B cell (primary cell): ENCODE measurements at places on chromosomes 3 and 15. TPM values are rescaled to one million over a fixed set of nuclear protein-coding genes. Genes with fewer than 3 reads are reported as not detected.

GRCh38 chr15:67915461-67916374, 75.9 kb upstream of the RNU6-1 start:
- DNase-seq, result no peak
- H3K27me3 ChIP-seq, result no peaks in the 10 kb centered on the region
- no peak overlapping the region for H3K4me3 ChIP-seq
- no peak overlapping the region for H3K27ac ChIP-seq
- H3K4me1 ChIP-seq, result no peaks in the 10 kb centered on the region

DNA sequence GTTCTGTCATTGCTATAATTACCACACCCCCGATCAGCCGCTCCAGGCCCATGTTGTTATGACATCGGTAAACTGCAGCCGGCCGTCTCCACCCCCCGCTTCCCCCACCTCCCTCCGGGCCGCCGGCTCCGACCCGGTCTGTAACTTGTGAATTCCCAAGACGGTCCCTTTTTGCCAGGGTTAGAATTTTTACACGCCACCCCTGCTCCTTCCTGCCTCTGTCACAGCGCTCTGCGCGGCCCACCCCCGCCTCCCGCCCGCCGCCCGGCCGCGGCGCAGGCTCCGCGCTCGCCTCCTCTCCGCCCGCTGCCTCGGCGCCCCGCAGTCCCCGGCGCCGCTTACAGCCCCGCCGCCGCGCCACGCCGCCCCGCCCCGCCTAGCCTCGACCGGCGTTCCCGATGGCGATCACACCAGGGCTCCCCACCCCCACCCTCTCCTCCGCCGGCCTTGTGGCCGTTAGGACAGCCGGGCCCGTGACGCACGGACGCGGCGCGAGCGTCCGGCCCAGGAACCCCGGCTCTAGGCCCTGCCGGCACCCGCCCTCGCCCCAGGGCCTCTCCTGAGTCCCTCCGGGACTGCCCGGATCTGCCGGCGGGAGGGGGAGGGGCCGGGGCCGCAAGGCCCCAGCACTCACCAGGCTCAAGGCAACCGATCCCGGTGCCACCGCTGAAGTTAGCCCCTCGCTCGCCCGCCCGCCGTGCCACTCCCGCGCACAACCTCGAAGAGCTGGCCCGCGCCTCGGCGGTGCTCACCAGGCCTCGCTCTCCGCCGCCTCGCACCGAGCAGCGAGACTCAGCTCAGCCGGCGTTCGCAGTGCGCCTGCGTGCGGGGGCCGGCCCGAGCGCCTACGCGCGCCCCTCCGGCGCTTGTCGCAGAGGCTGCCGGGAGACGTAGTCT, at the start of gene KPNA1:
Gene KPNA1, minus strand, starts transcription at position 817 of the 897 bp plus-strand sequence. CDS start 18,374 bp downstream, outside the sequence.
- H3K4me1 ChIP-seq, result peaks cover 15% of the 10 kb centered on the region
- H3K4me3 ChIP-seq, result peak within 1 kb of the TSS; percentile 86
- DNase-seq, result peak; percentile 94
- peaks cover 1% of the 10 kb centered on the region for H3K36me3 ChIP-seq

The ZNF860 gene
- polyA plus RNA-seq, result 11.1 and 16.2 TPM in 2 replicates

GRCh38 chr3:102038477-102039142, 189.3 kb downstream of the NFKBIZ start:
- no peaks in the 10 kb centered on the region for H3K36me3 ChIP-seq
- peak; percentile 66 for DNase-seq
- H3K4me1 ChIP-seq, result peaks cover 34% of the 10 kb centered on the region
- H3K4me3 ChIP-seq, result no peak overlapping the region

- no peak overlapping the region for H3K4me3 ChIP-seq
- peaks cover 5% of the 10 kb centered on the region for H3K4me1 ChIP-seq
- H3K27me3 ChIP-seq, result no peaks in the 10 kb centered on the region
- DNase-seq, result no peak
- no peak overlapping the region for H3K27ac ChIP-seq
Observed at GRCh38 chr15:67548236-67548852, 5.8 kb downstream of the MAP2K5 start.

The IP6K2 gene
- polyA plus RNA-seq, result 132 and 158 TPM in 2 replicates

The STRA6 gene
- not detected in 2 replicates for polyA plus RNA-seq

DNA sequence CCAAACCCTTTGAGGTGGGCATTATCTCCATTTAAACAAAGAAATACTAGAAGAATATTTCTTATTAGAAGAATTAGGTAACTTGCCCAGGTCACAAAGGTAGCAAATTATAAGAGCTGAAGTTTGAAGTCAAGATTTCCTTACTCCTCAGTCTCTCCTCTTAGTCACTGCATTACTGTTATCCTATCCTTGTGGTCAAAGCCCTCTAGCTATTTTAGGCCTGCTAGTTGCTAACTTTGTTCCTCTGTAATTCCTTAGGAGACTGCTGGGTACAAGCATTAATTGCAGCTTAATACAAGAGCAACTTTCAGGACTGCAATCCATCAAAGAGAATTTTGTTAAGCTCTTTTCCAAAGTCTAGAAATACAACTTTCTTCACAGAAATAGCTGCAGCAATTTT, 528.2 kb downstream of the ZIC1 start:
- no peaks in the 10 kb centered on the region for H3K4me1 ChIP-seq
- no peaks in the 10 kb centered on the region for H3K36me3 ChIP-seq
- H3K27ac ChIP-seq, result no peak overlapping the region
- H3K4me3 ChIP-seq, result no peak overlapping the region
- H3K27me3 ChIP-seq, result no peaks in the 10 kb centered on the region

- DNase-seq, result no peak
- no peak overlapping the region for H3K27ac ChIP-seq
- H3K4me3 ChIP-seq, result no peak overlapping the region
- H3K4me1 ChIP-seq, result peaks cover 31% of the 10 kb centered on the region
- no peaks in the 10 kb centered on the region for H3K27me3 ChIP-seq
Observed at GRCh38 chr3:191378142-191378812, 48.0 kb upstream of the UTS2B start.

DNA sequence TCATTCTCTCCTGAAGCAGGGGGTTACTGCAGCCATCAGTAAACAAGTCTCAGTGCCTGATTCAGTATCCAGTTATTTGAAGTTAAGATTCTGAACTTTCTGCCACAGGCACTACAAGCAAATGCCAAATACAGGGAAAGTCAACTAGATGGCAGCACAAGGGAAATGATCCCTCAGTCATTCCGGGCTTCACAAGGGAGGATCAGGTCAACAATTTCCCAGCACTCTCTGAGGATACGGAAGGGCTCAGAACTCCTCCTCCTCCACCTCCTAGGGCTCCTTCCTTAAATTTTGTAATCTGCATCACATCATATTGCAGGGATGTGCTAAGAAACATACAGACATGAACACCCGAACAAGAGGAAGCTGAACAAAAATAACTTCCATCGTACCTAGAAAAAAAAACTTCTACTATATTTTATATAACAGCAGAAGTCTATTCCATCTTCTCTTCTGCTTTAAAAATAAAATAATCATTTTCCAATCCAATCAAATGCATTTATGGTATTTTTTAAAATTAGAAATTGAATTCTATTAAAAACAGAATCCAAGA, 187.1 kb downstream of the FMN1 start:
- H3K27ac ChIP-seq, result no peak overlapping the region
- no peaks in the 10 kb centered on the region for H3K36me3 ChIP-seq
- H3K27me3 ChIP-seq, result peaks cover 3% of the 10 kb centered on the region
- no peaks in the 10 kb centered on the region for H3K4me1 ChIP-seq
- no peak for DNase-seq

DNA sequence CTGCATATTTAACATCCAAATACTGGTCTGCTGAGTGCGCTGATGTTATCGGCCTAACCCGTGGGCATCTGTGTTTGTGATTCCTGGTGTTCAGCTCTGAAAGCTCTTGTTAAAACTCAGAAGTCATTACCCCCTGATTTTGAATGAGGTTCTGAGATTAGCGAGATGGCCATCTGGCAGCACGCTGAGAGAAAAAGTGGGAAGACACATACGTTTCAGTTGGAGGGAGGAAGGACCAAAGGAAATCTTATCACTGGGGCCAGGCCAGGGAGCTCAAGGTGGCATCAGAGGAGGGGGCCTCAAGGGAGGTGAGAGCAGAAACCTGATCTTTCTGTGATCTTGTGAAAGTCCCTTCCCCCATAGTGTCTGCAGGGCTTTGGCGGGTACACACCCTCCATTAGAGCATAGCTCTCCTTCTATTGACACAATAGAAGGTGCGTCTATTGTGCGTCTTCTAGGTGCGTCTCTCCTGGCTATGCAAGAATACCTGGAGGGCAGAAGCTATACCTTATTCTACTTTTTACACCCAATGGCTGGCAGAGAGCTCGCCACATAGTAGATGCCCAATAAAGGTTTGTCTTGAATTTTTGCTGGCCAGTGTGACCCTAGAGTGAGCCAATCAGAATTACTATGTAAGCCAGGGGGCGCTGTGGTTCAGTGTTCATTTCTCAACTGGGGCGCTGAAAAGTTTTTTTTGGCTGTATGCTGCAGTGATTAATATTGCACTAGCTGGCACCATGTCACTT, 182.4 kb downstream of the SHQ1 start:
- H3K4me1 ChIP-seq, result no peaks in the 10 kb centered on the region
- no peaks in the 10 kb centered on the region for H3K27me3 ChIP-seq
- no peaks in the 10 kb centered on the region for H3K36me3 ChIP-seq
- H3K27ac ChIP-seq, result no peak overlapping the region
- DNase-seq, result peak; percentile 59
- H3K4me3 ChIP-seq, result no peak overlapping the region

- DNase-seq, result no peak
- no peaks in the 10 kb centered on the region for H3K27me3 ChIP-seq
- no peak overlapping the region for H3K4me3 ChIP-seq
- no peaks in the 10 kb centered on the region for H3K36me3 ChIP-seq
- no peak overlapping the region for H3K27ac ChIP-seq
Observed at GRCh38 chr15:72994534-72995177, 57.6 kb upstream of the NEO1 start.

The CTXN2 gene
- polyA plus RNA-seq, result not detected in 2 replicates

DNA sequence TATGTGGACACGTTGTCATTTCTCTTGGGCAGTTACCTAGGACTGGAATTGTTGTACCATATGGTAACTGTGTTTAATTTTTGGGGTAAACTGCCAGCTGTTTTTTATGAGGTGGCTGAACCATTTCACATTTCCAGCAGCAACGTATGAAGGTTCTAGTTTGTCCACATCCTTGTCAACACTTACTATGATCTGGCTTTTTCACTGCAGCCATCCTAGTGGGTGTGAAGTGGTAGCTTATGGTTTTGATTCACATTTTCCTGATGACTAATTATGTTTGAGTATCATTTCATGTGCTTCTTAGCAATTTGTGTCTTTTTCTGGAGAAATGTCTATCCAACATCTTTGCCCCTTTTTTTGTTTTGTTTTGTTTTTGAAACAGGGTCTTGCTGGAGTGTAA, 96.2 kb downstream of the VGLL4 start:
- no peak overlapping the region for H3K4me3 ChIP-seq
- no peaks in the 10 kb centered on the region for H3K27me3 ChIP-seq

The MUC4 gene
- 0.22 TPM in 1 of 2 replicates, not detected in the other for polyA plus RNA-seq

GRCh38 chr3:189927975-189928895, 192.5 kb downstream of the P3H2 start:
- no peak overlapping the region for H3K4me3 ChIP-seq
- H3K27ac ChIP-seq, result no peak overlapping the region
- H3K4me1 ChIP-seq, result no peaks in the 10 kb centered on the region
- no peak for DNase-seq
- no peaks in the 10 kb centered on the region for H3K36me3 ChIP-seq

GRCh38 chr15:77864211-77865105, 213.1 kb downstream of the TBC1D2B start:
- no peaks in the 10 kb centered on the region for H3K4me1 ChIP-seq
- H3K27me3 ChIP-seq, result no peaks in the 10 kb centered on the region
- H3K4me3 ChIP-seq, result no peak overlapping the region
- DNase-seq, result no peak
- H3K36me3 ChIP-seq, result no peaks in the 10 kb centered on the region

DNA sequence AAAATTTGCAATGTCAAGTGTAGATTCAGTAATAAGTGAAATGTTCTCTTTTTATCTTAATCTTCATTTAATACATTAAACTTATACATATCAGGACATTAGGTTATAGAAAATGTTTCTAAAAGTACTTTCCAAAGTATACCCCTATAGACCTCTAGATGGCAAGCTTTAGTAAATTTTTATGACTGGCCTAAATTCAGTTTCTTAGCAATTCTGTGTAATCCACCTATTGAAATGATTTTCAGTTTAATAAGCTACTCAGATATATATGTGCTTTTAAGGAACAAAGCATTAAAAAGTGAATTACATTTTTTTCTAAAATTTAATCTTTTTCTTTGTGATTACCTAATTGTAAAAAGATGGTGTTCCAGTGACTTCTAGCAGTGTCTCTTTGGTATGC, 342.2 kb downstream of the GBE1 start:
- no peak overlapping the region for H3K27ac ChIP-seq
- no peaks in the 10 kb centered on the region for H3K4me1 ChIP-seq
- no peaks in the 10 kb centered on the region for H3K36me3 ChIP-seq
- H3K27me3 ChIP-seq, result no peaks in the 10 kb centered on the region

DNA sequence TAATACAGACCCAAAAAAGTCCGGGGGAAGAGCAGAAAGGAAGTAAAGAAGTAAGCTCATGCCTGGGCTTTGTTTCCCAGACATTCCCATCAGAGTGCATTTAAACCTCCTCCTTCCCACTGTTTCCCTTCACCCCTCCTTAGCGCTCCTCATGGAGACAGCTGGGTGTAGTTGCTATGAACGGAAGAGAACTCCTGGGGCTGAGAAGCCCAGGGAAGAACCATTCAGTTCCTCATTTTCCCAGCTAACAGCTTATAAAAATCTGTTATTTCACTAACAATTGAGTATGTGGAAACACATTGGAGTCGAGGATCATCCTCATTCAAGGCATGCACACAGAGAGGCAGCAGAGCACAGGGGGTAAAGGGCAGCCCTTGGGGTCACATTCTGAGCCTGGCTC, 299.3 kb downstream of the SHQ1 start:
- no peak overlapping the region for H3K4me3 ChIP-seq
- H3K36me3 ChIP-seq, result no peaks in the 10 kb centered on the region
- H3K4me1 ChIP-seq, result peaks cover 11% of the 10 kb centered on the region
- DNase-seq, result no peak
- H3K27me3 ChIP-seq, result no peaks in the 10 kb centered on the region

GRCh38 chr15:51077221-51078153, 17.2 kb downstream of the TNFAIP8L3 start:
- peak overlapping the region; percentile 34 for H3K27ac ChIP-seq
- H3K27me3 ChIP-seq, result no peaks in the 10 kb centered on the region
- DNase-seq, result peak; percentile 73
- no peaks in the 10 kb centered on the region for H3K36me3 ChIP-seq

- no peaks in the 10 kb centered on the region for H3K4me1 ChIP-seq
- no peak for DNase-seq
- H3K27ac ChIP-seq, result no peak overlapping the region
- no peaks in the 10 kb centered on the region for H3K36me3 ChIP-seq
Observed at GRCh38 chr15:80191897-80192595, 39.2 kb downstream of the FAH start.

GRCh38 chr15:63892794-63893441, 59.2 kb upstream of the HERC1 start:
- no peaks in the 10 kb centered on the region for H3K27me3 ChIP-seq
- H3K36me3 ChIP-seq, result no peaks in the 10 kb centered on the region
- H3K27ac ChIP-seq, result no peak overlapping the region
- H3K4me3 ChIP-seq, result no peak overlapping the region

The CYP1A1 gene
- polyA plus RNA-seq, result 0.24 and 0.25 TPM in 2 replicates

- H3K4me1 ChIP-seq, result no peaks in the 10 kb centered on the region
- no peaks in the 10 kb centered on the region for H3K36me3 ChIP-seq
- DNase-seq, result peak; percentile 55
Observed at GRCh38 chr15:43204016-43204901, 16.6 kb downstream of the EPB42 start.

The TAGLN3 gene
- polyA plus RNA-seq, result not detected in 2 replicates
